ENCODE measurements at places on chromosomes 2 and 18.

DNA sequence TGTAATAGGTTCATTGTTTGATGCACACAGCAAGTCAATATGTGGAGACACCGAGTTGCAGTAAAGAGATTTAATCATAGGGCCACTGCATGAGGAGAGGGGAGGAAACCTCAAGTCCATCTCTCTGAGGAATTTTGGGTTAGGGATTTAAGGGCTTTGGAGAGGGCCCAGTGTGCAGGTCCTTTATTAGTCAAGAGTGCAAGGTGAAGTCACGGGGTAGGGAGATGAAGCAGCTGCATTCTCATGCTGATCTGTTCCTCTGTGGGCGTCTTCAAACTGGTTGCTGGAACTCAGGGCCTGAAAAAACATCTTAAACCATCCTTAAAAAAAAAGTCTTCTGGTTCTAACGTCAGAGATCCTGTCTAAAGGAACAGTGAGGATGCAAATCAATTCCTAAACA lies 131.6 kb downstream of the NXPH2 start:
- DNase-seq: no peak

DNA sequence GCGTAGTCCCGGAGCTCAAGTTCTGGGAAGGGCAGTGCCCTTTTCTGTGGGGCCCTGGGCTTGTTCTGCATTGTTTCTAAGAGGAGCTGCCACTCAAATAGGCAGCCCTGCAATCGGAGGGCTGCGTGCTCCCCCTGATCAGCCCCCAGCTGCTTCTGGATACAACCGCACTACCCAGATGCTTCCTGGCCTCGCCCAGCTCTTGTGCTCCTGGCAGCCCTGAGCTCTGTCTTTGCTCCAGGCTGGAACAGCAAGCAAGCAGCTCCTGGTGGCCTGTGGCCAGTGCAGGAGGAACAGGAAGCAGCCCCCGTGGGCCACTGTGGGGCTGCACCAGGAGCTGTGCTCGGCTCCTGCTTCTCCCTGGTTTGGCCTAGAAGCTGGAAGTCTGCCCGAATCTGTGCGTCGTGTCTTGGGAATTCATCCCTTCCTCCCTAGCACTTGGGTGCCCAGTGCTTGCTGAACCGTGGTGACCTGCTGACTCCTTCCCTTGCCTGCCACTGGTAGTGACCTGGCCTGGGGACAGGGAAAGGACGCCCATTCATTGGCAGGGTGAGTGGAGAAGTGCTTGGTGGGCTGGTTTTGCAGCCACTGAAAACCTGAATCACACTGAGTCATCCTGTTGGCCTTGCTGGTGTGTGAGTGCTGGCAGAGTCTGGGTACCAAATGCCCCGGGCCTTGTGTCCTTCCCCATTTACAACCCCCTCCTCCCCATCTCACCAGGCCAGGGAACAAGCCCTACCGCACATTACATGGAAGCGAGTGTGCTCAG lies 27.3 kb upstream of the NTSR2 start:
- DNase-seq: peak; percentile 69

- DNase-seq: no peak
Measured at GRCh38 chr2:238879621-238880377, 31.9 kb downstream of the TWIST2 start.

GRCh38 chr18:73549236-73549635 lies 598.4 kb downstream of the FBXO15 start:
- peak; percentile 54 for DNase-seq

DNA sequence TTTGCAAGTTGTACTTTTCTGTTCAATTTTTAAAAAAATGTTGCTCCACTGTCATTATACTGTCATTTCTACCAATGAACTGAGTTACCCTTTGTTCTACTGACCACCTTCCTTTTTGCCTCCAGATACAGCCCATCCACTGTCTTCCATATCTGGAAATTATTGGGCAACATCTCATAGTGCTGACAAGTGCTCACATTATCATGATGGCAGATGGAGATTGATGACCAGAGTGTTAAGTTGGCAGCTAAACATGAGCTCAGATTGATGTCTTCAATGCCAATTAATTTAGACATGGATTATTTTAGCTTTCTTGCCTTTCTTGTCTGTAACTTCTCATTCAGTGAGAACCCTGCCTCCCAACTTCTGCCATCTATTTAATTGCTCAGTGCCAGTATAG lies 76.6 kb downstream of the KIAA1328 start:
- no peak for DNase-seq

DNA sequence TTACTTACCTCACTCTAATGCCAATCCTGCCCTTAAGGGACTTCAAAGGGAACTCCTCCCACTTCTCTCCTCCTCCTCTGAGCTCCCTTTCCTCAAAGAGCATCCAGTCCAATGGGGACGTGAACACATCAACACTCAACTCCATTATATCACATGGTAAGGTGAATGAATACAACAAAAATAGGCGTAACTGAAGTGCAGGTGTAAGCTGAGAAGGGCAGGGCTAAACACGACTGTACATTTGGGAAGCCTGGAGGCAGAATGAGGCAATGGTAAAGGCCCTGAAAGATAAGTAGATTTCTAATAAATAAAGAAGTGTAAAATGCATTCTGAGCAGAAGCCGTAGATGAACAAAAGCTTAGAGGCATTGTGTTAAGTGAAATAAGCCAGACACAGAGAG lies 226.1 kb upstream of the TRIB2 start:
- no peak for DNase-seq

DNA sequence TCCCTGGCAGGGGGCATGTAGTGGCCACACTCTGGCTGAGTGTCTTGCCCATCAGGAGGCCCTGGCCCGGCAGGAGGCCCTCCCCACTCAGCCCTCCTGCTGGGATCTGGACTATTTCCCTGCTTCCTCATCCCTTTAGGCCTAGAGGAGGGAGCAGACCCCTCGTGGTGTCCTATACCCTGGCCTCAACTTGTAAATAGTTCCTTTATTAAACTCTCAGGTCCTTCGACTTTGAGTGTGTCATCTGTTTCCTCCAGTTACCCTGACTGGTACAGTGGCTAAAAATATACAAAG lies 166.7 kb upstream of the GLI2 start:
- no peak for DNase-seq

DNA sequence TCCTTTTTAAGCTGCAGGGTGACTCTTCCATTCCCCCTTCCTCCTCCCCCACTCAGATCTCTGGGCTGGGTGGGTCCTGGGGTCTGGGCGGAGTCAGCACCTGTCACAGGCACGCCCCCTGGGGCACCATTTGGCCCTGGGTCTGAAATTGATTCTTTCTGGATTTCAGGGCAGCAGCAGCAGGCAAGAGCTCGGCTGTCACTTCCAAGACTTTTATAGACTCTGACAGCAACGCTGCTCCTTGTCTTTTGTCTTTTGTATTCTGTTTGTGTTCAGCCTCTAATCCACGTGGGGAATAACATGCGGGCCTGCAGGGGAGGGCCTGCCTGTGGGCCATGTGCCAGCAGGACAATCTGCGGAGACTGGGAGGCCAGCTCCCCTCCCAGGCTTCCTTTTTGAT lies 3.9 kb downstream of the BOD1L2 start:
- no peak for DNase-seq

GRCh38 chr2:152097290-152097800 lies 1.5 kb downstream of the CACNB4 start:
- peak; percentile 38 for DNase-seq

GRCh38 chr18:43001821-43002220 lies 113.7 kb downstream of the RIT2 start:
- no peak for DNase-seq

GRCh38 chr18:53457068-53457467 lies 767.4 kb downstream of the MBD2 start:
- no peak for DNase-seq

DNA sequence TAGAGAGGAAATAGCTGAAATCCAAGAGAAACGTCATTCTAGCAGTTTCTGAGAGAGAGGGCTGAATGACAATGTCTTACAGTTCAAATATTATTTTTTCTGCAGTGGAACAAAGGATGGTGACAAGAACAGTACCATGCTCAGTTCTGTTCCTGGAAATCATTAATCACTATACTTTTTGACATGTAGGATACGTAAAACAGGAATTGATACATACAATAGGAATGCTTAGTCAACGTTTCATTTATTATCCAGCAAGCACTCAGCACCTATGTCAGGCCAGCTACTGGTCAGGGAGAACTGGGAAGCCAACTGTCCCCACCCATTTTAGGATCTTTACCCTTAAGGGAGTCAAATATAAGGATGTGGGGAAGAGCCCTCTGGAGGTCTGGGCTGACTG lies 114.7 kb downstream of the DHRS9 start:
- no peak for DNase-seq

DNA sequence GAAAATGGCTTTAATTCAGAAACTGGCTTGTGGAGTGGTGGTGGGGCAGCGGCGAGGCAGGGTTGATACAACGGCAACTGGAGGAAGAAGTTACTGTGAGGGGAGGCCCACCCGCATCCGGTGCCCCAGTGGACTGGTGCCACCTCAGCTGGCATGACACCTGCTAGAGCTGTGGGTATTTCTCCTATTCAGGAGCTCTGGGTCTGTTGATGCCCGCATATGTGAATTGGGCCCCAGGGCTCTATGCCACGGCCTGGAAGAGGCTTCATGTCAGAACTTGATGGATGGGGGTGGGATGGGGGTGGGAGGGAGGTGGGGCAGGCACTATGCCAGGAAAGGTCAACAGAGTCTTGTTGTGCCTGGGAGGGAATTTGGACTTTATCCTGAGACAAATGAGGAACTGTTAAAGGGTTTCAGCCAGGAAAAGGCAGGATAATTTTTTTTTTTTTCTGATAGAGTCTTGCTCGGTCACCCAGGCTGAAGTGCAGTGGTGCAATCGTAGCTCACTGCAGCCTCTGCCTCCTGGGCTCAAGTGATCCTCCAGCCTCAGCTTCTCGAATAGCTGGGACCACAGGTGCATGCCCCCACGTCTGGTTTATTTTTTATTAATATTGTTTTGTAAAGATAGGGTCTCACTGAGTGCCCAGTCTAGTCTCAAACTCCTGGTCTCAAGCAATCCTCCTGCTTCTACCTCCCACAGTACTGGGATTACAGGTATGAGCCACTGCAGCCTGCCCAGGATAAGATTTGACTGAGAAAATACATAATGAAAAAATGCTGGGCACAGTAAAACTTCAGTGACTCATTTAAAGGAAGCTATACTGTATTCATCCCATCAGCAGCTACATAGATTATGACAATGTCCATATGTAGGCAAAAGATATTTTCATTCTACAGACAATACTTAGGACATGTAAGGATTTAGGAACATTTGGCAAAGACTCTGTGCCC lies 52.6 kb downstream of the SH2D6 start:
- DNase-seq: no peak

GRCh38 chr18:9017167-9017904 lies 85.2 kb upstream of the NDUFV2 start:
- DNase-seq: peak; percentile 92

DNA sequence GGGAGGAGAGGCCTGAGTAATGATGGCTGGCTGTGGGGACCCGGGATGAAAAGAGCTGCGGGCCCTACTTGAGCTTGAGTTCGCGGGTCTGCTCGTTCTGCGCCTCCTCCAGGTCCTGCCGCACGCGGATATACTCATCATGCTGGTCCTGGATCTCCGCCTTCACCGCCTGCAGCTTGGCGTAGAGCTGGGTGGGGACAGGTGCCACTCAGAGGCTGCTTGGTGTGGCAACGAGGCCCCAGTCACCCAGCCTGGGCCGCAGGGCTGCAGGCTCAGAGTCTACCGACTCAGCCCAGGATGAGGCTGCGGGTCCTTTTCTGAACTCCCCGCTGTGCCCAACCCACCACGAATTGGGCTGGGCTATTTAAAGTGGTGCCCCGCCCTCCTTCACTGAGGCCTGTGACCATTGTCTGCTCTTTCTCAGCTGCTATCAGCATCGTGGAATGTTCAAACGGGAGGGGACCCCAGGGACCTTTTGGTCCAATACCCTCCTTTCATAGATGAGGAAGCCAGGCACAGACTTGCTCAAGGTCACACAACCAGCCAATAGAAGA lies 28.0 kb downstream of the KIF3C start:
- no peak for DNase-seq

DNA sequence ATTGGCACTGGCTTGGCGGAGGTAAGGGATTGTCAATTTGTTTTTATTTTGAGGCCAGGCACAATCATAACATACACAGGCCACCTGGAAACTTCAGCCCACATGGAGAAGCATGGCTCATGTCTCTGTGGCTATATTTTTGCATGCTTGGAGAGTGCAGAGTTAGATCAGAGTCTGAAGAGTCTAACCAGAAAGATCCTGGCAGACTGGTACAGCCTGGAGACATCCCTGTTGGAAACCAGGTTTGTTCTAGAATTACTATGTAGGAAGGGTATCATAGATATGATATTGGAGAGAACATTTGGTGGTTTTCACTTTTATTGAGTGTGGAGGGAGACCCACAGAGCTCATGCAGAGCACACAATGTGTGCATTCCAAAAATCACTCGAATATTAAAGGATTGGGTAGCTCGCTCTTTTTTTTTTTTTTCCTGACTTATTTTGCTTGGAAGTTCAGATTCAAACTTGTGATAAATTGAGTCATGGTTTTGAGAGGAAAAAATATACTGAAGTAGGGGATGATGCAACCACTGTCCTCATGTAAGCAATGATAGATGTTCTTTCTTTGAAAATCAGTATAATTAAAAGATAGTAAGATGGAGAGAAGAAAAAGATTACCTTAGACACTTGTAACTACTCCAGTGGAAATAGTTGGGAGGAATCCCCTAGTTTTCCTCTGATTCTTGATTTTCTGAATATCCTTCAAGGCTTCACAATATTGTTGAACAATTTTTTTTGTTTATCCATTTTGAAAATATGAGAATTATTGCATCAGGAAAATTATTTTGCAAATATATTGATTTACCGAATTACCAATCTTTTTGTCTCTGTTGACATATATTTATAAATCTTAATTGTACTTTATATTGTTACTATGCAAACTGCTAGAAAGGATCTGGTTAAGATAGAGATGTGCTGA lies 185.7 kb upstream of the ZEB2 start:
- DNase-seq: peak; percentile 33

GRCh38 chr2:11029136-11029535 lies 117.4 kb downstream of the KCNF1 start:
- DNase-seq: no peak

- no peak for DNase-seq
Measured at GRCh38 chr2:147297820-147298219, 547.0 kb upstream of the ACVR2A start.

- peak; percentile 50 for DNase-seq
Measured at GRCh38 chr2:199485732-199486335, 28.1 kb upstream of the SATB2 start.

DNA sequence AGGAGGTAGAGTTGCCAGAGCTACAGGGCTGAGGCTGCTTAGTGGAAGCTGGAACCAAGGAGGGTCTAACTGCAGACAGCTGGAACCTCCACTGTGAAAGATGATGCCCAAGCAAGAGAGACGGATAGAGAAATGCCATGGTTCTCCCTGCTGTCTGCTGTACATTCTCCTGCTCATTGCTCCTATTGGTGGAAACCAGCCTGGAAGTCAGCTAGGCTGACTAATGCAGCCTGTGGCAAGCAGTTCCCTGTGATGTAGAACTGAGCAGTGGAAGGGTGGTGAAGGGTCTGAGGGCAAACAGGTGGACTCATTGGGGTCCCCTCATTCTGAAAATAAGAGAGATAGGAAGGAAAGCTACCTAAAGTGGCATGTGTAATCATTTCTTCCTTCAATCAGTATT lies 563.6 kb downstream of the SLC4A3 start:
- no peak for DNase-seq

- no peak for DNase-seq
Measured at GRCh38 chr2:46347648-46348280, 50.6 kb downstream of the EPAS1 start.

GRCh38 chr2:98123286-98123685 lies 36.3 kb downstream of the VWA3B start:
- no peak for DNase-seq

- peak; percentile 99 for DNase-seq
Measured at GRCh38 chr2:170554278-170554955, 160.7 kb upstream of the SP5 start.

GRCh38 chr2:96157649-96158553 lies 12.7 kb upstream of the DUSP2 start:
- DNase-seq: no peak

GRCh38 chr18:28080876-28081300 lies 96.0 kb downstream of the CDH2 start:
- no peak for DNase-seq

Data from fibroblast of gingiva (primary cell).